NCI-H526 (cell line): ENCODE measurements at places on chromosomes 6 and 20.

DNA sequence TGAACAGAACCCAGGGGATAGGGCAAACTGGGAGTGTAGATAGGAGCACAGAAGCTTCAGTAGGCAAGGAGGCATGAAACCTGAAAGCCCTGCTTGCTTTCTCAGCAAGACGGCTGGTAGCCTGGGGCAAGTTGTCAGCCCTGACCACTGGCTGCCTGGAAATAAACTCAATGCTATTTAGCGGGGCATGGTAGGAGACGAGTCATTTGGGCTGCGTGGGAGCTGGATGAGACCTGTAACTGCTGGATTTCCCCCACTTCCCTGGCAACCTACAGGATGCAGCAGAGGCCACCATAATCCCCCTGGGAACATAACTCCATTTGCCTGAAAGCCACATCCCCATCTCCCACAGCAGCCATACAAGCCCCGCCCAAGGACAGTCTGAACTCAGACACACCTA is 332.6 kb upstream of the TBX18 start:
- peak; percentile 6 for DNase-seq

DNA sequence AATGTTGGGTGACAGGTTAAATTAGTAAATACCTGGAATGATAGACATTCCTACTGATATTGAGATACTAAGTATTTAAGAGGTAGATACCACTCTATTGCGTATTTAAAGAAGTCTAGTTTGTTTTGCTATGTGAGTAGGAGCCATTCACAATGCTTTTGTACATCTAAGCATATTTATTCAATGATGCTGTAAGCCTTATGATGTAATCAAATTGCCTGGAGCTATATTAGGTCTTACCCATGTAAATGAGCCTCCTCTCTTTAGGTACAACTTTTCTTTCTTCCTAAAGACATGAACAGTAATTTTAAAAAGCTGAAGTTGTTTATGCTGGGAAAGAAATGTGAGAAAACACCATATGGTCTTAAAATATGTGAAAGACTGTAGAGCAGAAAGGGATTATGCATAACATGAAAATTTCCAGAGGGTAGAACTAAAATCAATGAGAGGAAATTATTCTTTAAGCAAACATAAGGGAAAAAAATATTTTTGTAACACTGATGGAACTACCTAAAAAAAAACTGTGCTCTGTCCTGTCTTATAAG is 526.7 kb downstream of the EPHA7 start:
- DNase-seq, result no peak

DNA sequence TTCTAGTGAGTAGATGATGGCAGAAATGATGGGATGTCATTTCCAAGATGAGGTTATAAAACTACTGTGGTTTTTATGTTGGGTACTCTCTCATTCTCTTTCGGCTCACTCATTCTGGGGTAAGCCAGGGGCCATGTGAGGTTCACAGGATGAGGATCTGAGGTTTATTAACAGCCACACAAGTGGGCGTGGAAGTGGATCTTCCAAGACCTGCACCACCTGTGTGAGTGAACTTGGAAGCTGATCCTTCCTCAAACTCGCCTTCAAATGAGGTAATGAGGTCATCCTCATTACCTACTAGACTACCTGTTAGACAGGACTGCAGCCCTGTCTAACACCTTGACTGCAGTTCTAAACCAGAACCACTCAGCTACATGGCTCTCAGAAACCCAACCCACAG is 45.1 kb upstream of the TAGAP start:
- DNase-seq, result no peak

GRCh38 chr20:9635750-9636149 is 121.4 kb downstream of the LAMP5 start:
- DNase-seq, result no peak

DNA sequence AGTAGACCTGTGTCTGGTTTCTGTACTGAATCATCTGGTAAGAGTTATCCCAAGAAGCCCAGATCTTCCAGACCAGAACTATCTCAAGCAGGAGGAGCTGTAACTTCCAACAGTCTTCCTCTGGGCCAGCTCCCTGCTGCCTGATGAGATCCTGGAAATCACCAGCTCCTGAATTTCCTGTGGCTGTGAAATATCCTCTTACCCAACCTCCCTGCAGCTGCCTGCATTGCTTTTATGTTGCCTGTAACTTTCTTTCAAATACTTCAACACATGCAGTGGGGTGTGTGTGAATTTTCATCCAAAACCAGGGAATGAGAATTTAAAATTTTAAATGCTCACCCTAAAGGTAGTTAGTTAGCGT is 160.5 kb upstream of the LAMP5 start:
- no peak for DNase-seq

GRCh38 chr6:23327621-23328020 is 758.3 kb downstream of the HDGFL1 start:
- DNase-seq, result no peak

- no peak for DNase-seq
Measured at GRCh38 chr6:3868544-3868943, 19.4 kb downstream of the FAM50B start.

- DNase-seq, result no peak
Measured at GRCh38 chr20:10922941-10923340, 249.1 kb upstream of the JAG1 start.

DNA sequence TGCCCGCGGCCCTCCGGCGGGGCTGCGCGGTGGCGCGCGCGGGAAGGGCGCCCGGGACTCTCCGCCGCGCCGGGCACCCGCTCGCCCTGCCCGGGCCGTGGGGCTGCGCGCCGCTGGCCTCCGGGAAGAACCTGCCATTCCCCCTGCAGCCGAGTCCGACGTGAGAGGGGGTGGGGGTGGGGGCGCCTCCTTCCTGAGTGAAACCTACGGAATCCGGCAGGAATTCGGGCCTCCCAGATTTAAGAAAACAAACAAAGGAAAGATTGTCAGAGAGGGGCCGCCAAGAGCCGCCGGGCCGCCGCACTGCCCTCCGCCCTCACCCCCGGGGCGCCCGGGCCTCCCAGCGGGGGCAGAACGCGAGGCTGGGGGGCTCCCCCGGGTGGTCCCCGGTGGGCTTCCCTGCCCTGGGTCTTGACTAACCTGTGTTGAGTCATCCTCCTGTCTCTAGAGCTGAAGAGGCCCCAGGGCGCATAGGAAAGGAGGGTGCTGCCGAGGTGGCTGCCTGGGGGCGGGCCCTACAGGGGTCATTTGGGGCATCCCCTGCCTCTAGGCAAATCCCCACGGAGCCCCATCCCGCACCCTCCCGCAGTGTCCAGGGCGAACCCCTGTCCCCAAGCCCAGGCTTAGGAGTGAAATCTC is 42.2 kb upstream of the FOXP4 start:
- DNase-seq, result peak; percentile 34

GRCh38 chr6:107699697-107700325 is 124.3 kb downstream of the SCML4 start:
- no peak for DNase-seq

- no peak for DNase-seq
Measured at GRCh38 chr20:49587111-49587570, 19.2 kb upstream of the PTGIS start.

DNA sequence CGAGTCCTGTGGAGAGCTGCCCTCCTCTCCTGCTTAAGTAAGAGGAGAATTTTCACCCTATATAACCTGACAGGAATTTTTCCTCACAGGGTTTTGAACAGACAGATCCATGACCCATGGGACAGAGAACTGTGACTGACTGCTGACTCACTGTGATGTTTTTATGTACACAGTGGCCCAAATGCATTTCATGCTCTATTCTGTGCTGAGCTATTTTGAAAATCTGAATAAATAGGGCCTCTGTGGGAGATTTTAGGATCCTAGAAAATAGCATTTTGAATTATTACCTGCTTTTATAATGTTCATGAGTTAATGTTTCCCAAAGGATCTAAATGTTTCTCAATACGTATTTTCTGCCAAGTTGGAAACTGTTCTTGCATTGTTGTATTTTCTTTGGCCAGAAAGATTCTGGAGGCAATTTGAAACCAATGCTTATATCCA is 577.4 kb downstream of the HTR1B start:
- DNase-seq, result no peak

- DNase-seq, result no peak
Measured at GRCh38 chr6:79750806-79751205, 119.7 kb downstream of the SH3BGRL2 start.

GRCh38 chr20:57448764-57449354 is 57.7 kb downstream of the RBM38 start:
- DNase-seq, result no peak
